ENCODE measurements at places on chromosomes 7 and 10. TPM values are rescaled to one million over a fixed set of nuclear protein-coding genes. Genes with fewer than 3 reads are reported as not detected.
A peak's percentile ranks its signal among the peaks of the same experiment; 100 is the strongest.

DNA sequence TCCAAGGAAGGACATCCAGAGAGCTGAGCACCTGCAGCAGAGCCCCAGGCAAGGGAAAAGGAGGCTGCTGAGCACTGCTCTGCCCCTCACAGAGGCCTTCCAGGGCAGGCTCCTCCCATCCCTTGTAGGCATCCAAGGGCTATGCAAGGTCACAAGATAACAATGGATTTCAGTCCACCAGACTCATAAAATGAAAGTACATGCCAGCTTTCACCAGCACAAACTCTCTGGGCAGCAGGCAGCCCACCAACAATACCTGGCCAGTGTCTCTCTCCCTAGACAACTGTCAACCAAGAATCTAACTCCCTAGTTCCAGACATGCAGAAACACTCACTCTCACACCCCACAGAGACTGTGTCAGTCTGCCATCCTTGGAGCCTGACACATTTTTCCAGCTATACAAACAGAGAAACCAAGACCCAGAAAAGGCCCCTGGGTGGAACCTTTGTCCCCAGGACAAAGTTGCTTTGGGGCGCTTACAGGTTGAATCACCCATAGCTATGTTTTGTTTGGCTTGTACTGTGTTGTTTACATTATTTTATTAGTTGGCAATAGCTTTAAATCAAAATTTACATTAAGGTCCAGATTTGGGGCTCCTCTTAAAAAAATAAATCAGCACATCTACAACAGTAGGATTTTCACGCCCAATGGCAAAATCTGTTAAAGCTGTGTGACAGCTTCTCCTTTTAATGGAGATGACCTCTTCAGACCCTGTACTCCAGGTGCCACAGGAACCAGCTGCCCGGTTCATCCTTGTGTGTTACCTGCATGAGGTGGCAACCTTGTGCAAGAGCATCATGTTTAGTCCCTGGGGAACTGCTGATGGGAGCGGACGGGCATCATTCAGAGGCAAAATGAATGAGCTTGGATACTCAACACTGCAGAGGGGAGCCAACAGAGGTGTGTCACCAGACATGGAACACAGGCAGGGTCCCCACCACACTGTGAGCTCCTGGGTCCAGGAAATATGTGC lies 5.2 kb downstream of the GRID1 start:
- peak; percentile 51 for DNase-seq

GRCh38 chr7:149872419-149873073 lies 1.2 kb upstream of the ATP6V0E2 start:
- DNase-seq, result peak; percentile 82

- no peak for DNase-seq
Observed at GRCh38 chr7:2824678-2825461, 19.2 kb downstream of the GNA12 start.

Gene PRSS2
- 9.3 TPM for total RNA-seq

DNA sequence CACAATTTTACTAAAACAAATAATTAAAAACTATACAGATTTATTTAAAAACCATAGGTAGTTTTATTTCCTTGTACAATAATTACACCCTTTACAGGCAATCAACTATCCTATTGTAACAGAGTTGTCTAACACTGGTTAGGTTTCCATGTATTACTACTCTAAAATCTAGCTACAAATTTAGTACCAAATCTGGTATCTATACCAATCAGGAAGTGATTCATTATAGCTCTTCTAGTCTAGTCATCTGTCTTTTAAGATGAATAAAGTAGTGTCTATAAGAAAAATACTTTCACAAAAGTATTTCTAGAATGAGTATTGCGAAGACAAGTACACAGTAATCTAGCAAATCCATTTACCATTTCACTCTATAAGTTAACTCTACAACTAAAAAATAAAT lies 16.9 kb downstream of the ZNF800 start:
- no peak for DNase-seq

DNA sequence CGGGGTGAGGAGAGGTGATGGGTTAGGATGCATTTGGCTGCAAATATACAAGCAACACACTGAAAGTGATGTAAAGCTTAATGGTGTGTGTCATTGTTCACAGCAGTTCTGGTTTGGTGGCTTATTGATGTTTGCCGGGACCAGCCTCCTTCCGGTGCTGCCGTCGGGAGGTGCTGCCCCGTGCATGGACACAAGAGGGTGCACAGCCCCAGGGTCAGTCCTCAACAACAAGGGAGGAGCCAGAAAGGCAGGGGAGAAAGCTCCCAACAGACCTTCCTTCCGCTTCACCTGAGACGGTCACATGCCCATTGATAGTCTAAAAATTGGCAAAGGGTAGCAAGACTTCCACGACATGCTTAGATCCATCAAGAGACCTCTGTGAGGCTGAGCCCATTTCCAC lies 9.5 kb downstream of the RNF32 start:
- DNase-seq, result peak; percentile 82

Gene NRP1
- total RNA-seq, result 99.3 TPM

- no peak for DNase-seq
Observed at GRCh38 chr7:159120540-159120919, 24.1 kb downstream of the VIPR2 start.

Gene APBB1IP
- total RNA-seq, result 0.16 TPM

- no peak for DNase-seq
Observed at GRCh38 chr7:36391436-36392198, 2.0 kb downstream of the ANLN start.

DNA sequence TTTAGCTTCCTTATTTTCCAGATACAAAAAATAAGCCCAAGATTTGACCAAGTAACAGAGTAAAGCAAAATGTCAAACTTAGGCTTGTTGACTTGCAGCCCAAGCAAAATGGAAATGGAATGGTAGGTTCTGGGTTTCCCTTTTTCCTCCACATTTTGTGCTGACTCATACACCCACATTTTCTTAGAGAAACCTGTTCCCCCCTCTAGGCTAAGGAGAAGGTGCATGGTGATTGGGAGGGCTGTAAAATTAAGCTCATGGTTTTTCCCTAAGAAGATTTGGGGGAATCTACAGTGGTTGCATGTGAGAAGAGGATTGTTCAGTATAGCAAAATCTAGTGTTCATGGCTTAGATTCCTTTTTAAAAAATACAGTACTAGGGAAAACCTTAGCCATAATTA lies 127.4 kb downstream of the ARL4A start:
- no peak for DNase-seq

Gene ACTL6B
- total RNA-seq, result not detected

GRCh38 chr7:155166108-155166507 lies 96.0 kb downstream of the HTR5A start:
- no peak for DNase-seq

Gene ANKRD26
- 16.2 TPM for total RNA-seq
